ENCODE measurements at places on chromosomes 1 and 21.

DNA sequence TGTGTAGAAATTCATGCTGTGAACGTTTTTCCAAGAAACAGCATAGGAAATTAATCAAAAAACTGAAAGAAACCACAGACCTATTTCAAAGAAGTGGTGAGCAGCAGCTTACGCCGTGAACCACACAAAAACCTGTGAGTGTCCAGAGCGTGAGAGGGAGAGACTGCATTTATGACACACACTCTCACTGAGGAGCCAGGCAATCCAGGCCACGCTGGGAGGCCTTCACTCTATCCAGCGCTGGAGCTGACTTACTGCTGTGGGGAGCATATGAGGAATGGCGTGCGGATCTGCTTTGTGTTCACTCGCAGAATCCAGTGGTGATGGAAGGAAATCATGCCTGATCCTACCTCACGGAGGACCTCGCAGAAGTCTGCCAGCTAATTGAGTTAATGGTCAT is 12.7 kb downstream of the ADAMTS1 start:
- DNase-seq, result no peak

DNA sequence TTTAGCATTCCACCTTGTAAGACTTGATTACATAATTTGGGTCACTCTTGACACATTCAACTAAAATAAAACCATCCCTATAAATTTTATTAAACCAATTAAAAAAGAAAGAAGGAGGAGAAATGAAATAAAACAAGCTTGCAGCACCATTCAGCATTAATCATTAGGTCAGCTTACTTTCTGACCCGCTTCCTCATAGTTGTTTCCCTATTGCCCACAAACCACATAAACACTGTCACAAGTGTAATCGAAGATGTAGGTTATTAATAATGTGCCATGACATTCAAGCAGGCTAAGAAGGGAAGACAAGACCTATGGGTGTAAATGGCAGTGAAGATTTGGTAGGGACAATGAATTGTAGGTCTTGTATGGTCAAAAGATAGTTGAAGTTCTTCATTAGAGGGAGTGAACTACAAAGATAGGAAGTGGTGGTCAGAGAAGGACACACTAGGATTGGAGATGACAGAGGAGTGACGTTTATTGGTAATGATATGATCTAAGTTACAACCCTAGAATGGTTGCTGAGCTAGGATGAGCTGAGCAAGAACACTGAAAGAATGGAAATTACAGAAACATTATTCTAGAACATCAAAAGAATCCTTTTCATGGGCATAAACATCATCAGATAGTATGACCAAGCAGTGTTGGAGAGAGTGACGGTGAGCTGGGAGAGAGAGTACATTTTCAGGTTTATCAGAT is 231.5 kb downstream of the KCNT2 start:
- DNase-seq, result no peak

DNA sequence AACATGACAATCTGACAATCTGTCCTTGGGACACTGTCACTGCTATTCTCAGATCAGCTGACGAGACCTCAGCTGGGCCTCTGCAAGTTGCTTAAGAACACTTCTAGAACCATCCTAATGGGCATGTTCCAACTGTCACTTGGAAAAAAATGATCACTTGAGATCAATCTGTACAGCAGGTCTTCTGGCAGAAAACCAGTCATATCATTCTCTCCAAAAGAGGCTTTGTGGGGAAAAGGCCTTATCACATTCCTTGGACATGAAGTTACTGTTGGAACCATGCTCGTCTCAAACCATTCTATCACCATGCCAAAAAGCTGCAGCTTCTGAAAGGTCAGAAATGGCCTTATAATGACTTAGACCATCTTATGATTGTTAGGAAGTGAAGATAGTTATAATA is 744.2 kb downstream of the USP25 start:
- no peak for DNase-seq

DNA sequence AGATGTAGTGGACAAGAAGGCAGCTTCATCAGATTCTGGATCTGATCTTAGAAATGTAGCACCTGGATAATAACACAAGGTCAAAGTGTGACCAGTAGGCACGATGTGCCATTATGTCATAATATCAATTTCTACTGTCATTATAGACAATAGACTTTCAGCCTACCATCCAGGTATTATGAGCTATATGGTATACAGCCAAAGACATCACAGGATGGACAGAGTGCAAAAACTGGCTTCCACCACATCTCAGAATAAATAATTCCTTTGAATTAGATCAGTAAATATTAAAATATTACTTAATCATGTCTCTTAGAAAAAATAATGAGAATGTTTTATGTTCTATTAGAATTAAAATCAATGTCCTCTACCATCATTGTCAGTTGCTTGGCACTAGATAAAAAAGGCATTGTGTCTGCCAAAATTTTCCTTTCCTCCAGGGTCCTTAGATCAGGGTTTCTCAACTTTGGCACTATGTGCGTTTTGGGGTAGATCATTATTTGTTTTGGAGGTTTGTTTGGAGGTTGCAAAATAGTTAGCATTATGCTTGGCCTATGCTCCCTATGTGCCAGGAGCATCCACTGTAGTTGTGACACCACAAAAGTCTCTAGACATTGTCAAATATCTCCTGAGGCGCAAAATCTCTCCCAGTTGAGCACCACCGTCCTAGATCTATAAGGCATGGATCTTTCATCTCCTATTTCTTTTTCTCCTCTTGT is 86.7 kb upstream of the NRIP1 start:
- DNase-seq, result no peak

GRCh38 chr1:22636353-22636752 is at the start of gene C1QA:
Gene C1QA (plus strand): TSS chr1:22636628. CDS start chr1:22637617, 989 bp downstream.
- no peak for DNase-seq

DNA sequence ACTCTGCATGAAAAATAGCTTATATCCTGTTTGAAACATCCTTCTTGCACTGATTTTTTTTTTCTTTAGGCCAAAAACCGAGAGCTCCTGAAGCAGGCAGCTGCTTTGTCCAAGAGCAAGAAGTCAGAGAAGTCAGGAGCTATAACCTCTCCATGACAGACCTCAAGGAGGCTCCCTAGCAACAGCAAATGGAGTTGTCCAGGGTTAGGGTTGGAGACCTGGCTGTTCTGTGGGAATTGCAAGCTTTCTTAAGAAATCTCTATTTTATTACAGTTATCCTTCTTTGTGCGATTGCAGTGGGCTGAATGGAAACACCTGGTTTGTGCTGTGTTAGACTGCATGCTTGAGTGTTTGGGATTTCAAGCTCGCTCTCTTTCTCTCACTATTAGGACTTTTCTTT is 12.6 kb upstream of the STX12 start:
- DNase-seq, result no peak

GRCh38 chr1:153798468-153798780 is 23.2 kb downstream of the SLC27A3 start:
- DNase-seq, result no peak

DNA sequence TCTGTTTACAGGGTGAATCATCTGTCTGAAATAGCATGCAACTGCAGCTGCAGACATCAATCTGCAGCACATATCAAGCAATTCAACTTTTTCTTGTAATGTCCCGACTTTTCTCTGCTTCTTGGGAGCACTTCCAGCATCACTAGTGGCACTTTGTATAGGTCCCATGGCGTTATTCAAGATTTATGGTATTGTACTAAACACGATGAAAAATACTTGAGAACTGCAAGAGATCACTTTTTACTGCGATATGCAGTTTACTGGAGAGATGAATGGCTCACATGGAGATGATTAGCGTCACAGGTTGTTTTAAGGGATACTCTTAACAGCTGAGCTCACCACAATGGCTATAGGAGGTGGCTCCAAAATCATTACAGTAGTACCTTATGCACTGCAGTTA is 7.2 kb upstream of the SCMH1 start:
- no peak for DNase-seq

DNA sequence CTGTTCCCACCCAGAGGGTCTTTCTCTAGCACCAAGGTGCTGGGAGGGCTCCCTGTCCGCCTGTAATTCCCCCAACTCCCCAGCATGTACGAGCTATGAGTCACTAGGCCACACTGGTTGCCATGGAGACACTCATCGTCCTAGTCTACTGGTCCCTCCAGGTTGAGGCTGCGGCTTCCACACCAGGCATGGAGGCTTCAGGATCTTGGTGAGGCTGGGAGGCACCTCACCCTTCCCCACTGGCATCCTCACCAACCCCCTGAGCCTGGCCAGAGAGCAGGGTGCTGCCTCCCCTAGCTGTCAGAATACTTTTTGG is 75.6 kb upstream of the KAZN start:
- DNase-seq, result no peak
